ENCODE measurements at places on chromosomes 7 and 10.

- no peak for DNase-seq
Observed at GRCh38 chr7:44569959-44570358, 3.7 kb downstream of the DDX56 start.

DNA sequence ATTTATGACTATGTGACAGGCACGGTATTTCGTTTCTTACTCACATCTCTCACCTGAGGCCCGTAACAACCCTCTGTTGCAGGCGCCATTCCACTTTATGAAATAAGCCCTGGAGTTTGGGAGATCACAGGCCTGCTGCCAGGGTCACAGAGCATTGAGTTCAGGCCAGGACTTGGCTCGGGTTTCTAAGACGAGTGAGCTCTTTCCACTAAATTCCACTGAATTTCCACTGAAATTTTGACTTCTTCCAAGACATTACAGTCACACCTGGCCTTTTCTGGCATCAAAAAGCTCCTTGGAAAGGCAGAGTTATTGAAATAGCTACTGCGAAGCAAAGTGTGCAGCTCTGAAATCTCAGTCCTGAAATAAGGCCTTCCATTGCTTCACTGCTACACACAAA, 282.8 kb upstream of the MGMT start:
- no peak for DNase-seq

GRCh38 chr10:29102233-29102632, 186.6 kb upstream of the LYZL1 start:
- peak; percentile 41 for DNase-seq

- DNase-seq: no peak
Observed at GRCh38 chr7:1922870-1923236, 252.8 kb downstream of the ELFN1 start.

GRCh38 chr7:50693455-50694130, 89.1 kb downstream of the GRB10 start:
- DNase-seq: peak; percentile 9

- DNase-seq: no peak
Observed at GRCh38 chr10:132785723-132786475, at the start of gene NKX6-2. TSS of gene NKX6-2 (minus strand) at chr10:132786147. CDS start at chr10:132785948, 199 bp downstream.

- no peak for DNase-seq
Observed at GRCh38 chr7:151891753-151892152, 14.8 kb upstream of the PRKAG2 start.

- DNase-seq: peak; percentile 26
Observed at GRCh38 chr7:42940985-42941847, 9.0 kb downstream of the MRPL32 start.

All from astrocyte (in vitro differentiated cells and primary cell).